ENCODE measurements at places on chromosomes 6 and 20.
A peak's percentile ranks its signal among the peaks of the same experiment; 100 is the strongest.

DNA sequence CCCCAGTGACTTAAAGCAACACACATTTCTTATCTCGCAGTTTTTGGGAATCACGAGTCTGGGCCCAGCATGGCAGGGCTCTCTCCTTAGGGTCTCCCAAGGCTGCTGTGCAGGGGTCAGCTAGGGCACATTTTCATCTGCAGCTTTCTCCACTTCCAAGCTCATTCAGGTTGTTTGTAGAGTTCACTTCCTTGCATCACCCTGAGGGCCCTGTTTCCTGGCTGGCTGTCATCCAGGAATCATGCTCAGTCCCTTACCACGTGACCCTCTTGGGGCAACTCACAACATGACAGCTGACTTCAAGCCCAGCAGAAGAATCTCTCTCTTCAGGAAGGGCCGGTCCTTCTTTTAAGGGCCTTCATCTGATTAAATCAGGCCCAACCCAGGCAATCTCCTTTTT lies 21.3 kb downstream of the SNAP25 start:
- peak; percentile 34 for DNase-seq

- peak; percentile 63 for DNase-seq
Measured at GRCh38 chr6:111478064-111478476, 4.9 kb downstream of the REV3L start.

DNA sequence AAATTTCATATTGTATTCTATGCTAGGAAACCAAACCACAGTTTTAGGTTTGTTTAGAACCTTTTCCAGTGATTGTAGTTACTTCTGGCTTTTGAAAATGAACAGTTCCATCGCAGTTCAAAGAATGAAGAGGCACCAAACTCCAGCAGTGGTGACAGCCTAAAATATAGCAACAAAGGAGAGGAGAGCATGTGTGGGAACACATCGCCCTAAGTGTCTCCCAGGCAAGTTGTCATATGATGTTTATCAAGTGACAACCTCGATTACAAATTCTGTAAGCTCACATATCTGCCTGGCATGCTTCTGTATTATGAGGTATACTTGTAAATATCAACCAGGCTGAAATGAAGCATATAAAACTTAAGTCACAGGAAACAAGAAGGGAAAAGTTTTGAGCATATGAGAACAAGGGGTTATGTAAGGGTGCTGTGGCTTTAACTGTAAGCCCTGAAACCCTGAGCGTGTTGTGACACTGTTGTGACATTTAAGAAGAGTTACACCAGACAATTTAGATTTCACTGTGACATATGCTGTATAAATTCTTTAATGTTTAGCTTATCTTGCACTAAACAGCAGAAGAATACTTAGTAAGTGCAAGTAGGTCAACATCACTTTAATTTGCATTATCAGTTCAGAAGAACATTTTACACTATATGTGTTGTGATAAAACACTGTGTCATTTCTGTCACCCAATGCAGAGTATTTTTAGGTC lies 29.1 kb upstream of the FBXL4 start:
- DNase-seq = no peak

GRCh38 chr20:6827472-6827871 lies 60.0 kb downstream of the BMP2 start:
- DNase-seq = no peak

- DNase-seq = peak; percentile 70
Measured at GRCh38 chr20:25052255-25053194, 5.4 kb downstream of the ACSS1 start.

DNA sequence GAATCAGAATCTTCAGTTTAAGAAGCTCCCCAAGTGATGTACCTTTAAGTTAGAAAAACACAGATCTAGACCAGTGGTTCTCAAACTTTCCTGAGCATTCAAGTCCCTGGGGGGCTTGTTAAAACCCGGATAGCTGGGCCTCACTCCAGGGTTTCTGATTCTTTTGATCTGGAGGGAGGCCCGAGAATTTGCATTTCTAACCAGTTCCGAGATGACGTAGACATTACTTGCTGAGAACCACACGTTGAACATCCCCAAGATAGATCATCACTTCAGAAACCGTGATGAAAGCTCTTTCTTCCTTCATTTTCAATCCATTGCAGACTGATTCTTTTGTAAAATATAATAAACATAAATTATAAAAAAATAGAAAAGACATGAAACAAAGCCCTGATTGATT lies 40.7 kb upstream of the KIF16B start:
- no peak for DNase-seq

- no peak for DNase-seq
Measured at GRCh38 chr6:79435746-79436145, 101.5 kb downstream of the LCA5 start.

GRCh38 chr20:31811796-31812728 lies 7.1 kb upstream of the MYLK2 start:
- DNase-seq = peak; percentile 41
